Fibroblast of the aortic adventitia (primary cell): ENCODE measurements at places on chromosomes 5 and 9.
A peak's percentile ranks its signal among the peaks of the same experiment; 100 is the strongest.

DNA sequence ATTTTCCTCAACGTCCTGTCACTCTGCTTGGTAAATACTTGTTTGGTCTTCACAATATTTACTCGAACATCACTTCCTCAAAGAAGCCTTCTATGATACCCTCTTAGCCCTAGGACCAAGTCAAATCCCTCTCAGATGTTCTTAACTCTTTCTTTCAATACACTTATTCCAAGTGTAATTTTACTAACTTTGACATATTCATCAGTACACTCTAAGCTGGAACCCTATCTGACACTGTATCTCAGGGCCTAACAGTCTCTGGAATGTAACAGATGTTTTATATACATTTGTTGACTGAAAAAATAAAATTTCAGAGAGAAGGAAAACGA, 19.6 kb downstream of the SIL1 start:
- DNase-seq, result no peak

DNA sequence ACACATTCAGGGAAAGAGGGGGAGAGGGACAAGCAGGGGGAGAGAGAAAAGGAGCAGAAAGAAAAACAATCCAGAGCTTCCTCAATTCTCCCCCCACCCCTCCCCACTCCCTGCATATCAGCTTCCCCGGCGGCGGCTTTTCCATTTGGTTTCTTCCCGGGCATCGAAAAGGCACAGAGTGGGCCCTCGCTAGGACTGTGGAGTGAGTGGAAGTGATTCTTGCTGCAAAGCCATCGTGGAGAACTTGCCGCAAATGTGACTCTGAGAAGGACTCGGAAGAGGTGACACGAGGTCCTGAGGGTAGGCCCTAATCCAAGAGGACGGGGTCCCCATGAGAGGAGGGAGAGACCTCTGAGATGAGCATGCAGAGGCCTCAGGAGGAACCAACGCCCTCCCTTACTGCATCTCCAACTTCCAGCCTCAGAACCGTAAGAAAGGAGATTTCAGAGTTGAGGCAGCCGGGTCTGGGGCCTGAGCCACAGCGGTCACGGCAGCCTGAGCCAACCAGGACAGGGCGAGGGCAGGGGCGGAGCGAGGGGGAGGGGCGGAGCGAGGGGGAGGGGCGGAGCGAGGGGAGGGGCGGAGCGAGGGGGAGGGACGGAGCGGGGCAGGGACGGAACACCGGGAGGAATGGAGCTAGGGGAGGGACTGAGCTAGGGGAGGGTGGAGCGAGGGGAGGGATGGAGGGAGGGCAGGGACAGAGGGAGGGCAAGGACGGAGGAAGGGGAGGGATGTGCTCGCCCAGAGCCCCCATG, 21.2 kb upstream of the SARDH start:
- peak; percentile 42 for DNase-seq

- DNase-seq, result no peak
Measured at GRCh38 chr9:90830977-90831376, 29.4 kb downstream of the SYK start.

DNA sequence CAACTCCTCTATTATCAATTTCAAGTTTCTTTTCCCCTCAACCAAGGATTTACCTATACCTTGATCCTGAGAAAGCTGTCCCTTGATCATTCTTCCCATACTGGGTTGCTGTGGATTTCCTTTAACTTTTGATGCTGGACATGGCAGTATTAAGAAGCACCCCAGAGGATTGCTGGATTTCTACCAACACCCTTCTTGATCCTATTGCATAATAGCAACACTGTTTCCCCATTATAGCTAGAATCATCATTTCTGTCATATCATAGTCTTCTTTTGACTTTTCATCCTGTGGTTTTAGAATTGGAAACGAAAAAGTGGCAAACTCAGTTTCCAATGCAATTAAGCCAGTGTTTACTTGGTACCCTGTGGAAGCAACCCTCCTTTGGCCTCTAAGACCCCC, 154.9 kb downstream of the ARRDC3 start:
- no peak for DNase-seq

GRCh38 chr5:169303119-169303515, 2.2 kb upstream of the SLIT3 start:
- DNase-seq, result peak; percentile 23
